ENCODE measurements at places on chromosomes 3 and 15. TPM values are rescaled to one million over a fixed set of nuclear protein-coding genes. Genes with fewer than 3 reads are reported as not detected.

DUOXA1 gene
- total RNA-seq, result 0.06 TPM

ASB14 gene
- total RNA-seq, result not detected

GABRB3 gene
- 82.7 TPM for total RNA-seq

ZBTB20 gene
- total RNA-seq, result 1.8 TPM

FAM227B gene
- total RNA-seq, result 0.91 TPM

MYZAP gene
- 0.91 TPM for total RNA-seq

CCDC12 gene
- total RNA-seq, result 61.4 TPM

CHD2 gene
- total RNA-seq, result 27.1 TPM

SLC9C1 gene
- not detected for total RNA-seq

GOLGA6B gene
- not detected for total RNA-seq

AGTR1 gene
- 0.72 TPM for total RNA-seq

GPR87 gene
- total RNA-seq, result 2.1 TPM

SHC4 gene
- total RNA-seq, result 0.74 TPM

WDR93 gene
- 0.25 TPM for total RNA-seq

CORO2B gene
- total RNA-seq, result 4.1 TPM

IL5RA gene
- not detected for total RNA-seq

GPR176 gene
- total RNA-seq, result 11.4 TPM

A4GNT gene
- not detected for total RNA-seq

HIGD2B gene
- not detected for total RNA-seq

MB21D2 gene
- total RNA-seq, result 5.0 TPM

GOLGA8Q gene
- total RNA-seq, result 0.22 TPM

PLCL2 gene
- 4.7 TPM for total RNA-seq

BMF gene
- 1.4 TPM for total RNA-seq

CCR4 gene
- 0.04 TPM for total RNA-seq

SH2D7 gene
- total RNA-seq, result not detected

ARPP21 gene
- 0.32 TPM for total RNA-seq

ERICH6 gene
- total RNA-seq, result not detected

GJD2 gene
- total RNA-seq, result not detected

SEMA3B gene
- 8.8 TPM for total RNA-seq

CACNA1D gene
- 0.57 TPM for total RNA-seq

CCR3 gene
- total RNA-seq, result not detected

SAMMSON gene
- not detected for total RNA-seq

PLSCR4 gene
- total RNA-seq, result 9.0 TPM

SH3GL3 gene
- total RNA-seq, result 0.85 TPM

CKMT1A gene
- total RNA-seq, result 2.9 TPM

AGBL1 gene
- not detected for total RNA-seq

NLGN1 gene
- total RNA-seq, result not detected

TMEM108 gene
- total RNA-seq, result not detected

EAF2 gene
- 2.2 TPM for total RNA-seq

RTP3 gene
- total RNA-seq, result not detected

PRSS50 gene
- total RNA-seq, result not detected

SLC30A4 gene
- 1.8 TPM for total RNA-seq
